ENCODE measurements at places on chromosomes 16 and 17.

DNA sequence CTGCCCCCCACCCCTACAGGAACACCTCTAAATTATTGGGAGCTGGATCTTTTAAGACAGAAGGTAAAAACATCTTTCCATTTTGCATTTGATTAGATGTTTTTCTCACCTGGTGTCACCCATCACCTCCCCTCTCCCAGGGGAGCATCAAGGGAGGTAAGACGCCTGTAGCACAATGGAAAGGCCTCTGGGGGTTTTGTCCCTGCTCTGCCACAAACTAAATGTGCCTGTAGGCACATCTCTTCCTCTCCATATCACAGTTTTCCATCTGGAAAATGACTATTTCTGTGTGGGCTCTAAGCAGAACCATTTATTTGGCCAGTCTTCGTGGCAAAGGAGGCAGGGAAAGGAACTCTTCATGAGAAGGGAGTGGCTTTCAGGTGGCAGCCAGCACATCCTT is 76.6 kb downstream of the GNAO1 start:
- no peak for DNase-seq

DNA sequence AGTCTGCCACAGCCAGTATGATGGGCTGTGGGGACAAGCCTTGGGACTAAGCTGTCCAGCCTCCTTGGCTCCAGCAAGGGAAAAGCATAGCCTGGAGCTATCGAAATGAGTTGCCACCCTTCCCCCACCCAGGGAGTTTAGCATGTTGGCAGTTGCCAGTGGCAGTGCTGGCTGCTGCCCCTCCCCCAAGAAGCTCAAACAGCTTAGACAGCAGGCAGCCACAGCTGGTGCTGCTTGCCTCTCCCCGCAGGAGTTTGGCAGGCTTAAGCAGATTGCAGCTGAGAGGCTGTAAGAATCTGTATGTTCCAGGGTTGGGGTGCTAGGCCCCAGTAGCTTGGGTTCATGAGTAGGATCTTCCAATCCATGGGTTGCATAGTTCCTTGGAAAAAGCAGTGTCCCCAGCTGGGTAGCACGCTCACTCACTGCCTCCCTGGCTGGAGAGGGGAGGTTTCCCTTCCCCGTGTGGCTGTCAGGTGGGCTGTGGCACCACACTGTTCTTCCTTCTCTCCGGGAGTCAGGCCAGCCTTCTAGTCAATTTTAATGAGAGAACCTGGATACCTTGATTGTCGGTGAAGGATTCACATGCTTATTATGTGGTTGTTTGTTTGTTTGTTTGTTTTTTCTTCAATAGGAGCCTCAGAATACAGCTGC is 506.1 kb downstream of the CDH11 start:
- DNase-seq = no peak

DNA sequence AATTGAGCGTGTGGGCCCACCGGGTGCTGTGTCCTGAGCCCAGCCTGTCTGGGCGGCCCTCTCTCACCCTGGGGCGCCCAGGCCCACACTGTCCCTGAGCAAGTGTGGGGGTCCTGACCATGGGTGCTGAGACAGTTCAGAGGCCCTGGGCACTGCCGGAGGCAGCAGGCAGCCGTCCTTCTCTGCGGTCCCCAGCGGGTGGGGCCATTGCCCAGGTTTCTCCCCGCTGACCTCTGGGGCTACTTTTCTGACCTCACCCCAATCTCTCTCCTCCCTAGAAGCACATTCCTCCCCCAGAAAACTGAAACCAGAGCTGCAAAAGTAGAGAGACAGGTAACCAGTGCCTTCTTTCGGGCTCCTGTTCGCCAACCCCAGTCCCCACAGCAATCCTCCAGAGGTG is 36.0 kb upstream of the PVALEF start:
- DNase-seq = no peak

GRCh38 chr17:64653325-64653984 is 8.7 kb downstream of the SMURF2 start:
- DNase-seq = no peak

- no peak for DNase-seq
Observed at GRCh38 chr16:75099738-75100602, 16.6 kb downstream of the LDHD start.

DNA sequence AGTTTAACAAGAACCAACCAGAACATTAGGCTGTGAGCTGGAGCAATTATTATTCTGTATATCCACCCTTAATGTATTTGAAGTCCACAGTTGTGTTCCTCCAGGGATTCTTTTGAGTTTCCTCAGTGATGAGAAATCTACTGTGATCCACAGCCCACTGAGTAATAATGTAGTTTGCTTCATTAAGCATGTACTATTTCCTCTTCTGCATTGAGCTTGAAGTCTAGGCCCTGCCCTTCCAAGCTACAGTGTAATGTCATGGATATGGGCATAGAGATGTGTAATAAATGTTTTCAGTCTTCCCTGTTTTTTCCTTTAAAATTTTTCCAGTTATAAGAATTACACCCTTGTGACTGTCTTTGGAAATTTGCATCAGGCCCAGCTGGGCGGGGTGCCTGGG is 36.4 kb upstream of the SLC12A3 start:
- DNase-seq = peak; percentile 71

- DNase-seq = peak; percentile 77
Observed at GRCh38 chr17:40317345-40317873, 8.4 kb downstream of the RARA start.

GRCh38 chr17:70059071-70059470 is 16.0 kb upstream of the KCNJ16 start:
- DNase-seq = no peak

GRCh38 chr17:1800240-1800639 is 29.5 kb downstream of the SMYD4 start:
- DNase-seq = no peak

DNA sequence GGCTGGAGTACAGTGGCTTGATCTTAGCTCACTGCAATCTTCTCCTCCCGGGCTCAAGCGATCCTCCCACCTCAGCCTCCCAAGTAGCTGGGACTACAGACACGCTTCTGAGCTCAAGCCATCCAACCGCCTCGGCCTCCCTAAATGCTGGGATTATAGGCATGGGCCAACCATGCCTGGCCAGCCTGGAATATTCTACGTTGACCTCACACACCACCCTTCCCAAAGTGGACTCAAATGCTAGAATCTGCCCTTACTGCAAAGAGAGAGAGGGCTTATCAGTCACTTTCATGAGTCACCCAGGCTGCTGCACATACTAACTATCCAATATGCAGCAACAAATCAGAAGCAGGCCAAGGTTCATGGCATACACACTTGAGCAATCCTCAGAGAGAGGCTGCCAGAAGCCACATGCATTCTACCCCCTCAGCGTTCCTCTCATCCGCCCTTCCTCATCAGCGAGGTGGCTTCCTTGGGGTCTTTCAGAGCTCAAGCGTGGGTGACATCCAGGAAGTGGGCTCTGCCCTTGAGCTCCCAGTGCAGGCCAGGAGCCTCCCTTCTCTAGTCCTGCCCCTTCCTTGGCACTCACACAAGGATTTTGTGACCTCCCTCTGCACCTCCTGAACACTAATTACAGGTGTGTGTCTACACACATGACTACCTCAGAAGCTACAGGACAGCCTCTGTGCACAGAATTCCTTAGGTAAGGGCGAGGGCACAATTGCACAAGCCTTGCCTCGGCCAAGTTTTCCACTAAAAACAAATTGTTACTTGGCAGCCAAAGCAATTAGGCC is 24.8 kb upstream of the SIAH1 start:
- DNase-seq = peak; percentile 88

- no peak for DNase-seq
Observed at GRCh38 chr16:24729951-24730815, 732 bp downstream of the TNRC6A start.

- no peak for DNase-seq
Observed at GRCh38 chr16:75862098-75862386, 135.8 kb upstream of the CPHXL start.

DNA sequence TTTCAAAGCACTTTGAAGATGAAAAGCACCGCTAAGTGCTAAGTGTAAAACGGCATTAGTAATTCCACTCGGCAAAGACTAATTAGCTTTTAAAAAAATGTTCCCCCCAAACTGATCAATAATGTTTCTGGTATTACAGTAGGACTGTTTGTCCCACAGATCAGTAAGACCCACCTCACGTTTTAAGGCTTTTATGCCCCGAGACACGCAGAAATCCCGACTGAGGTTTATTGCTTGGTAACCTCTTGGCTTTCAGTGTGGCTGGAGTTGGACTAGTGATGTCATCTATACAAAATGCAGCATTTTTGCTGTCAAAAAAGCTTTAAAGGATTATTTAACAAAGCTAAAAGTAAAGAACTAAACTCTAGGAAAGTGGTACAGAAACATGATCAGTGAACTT is 414.6 kb upstream of the PSMD7 start:
- DNase-seq = no peak

GRCh38 chr16:28276301-28276700 is 16.0 kb upstream of the SBK1 start:
- no peak for DNase-seq

- no peak for DNase-seq
Observed at GRCh38 chr17:12830777-12831247, 41.5 kb downstream of the ARHGAP44 start.

- peak; percentile 92 for DNase-seq
Observed at GRCh38 chr16:75433732-75434413, 570 bp upstream of the CFDP1 start.

Measured in kidney tubule cell (primary cell).